ENCODE measurements at places on chromosomes 4 and X.

DNA sequence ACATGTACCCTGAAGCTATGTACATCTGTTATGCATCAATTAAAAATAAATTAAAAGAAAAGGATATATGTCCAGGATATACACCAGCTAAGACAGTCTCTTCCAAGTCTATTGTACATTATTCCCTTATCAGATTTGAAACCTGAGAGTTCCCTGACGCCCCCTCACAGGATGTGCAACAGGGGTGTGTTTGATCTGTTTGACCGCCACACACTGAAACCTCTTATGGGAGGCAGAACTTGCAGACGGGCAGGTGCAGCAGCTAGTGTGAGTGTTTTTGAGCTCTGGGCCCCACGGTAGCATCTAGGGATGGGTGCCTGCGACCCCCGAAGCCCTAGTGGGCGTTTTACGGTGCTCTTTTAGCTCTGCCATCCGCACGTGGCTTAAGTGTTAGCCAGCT, 4.7 kb downstream of the XG start:
- DNase-seq = no peak

- no peak for DNase-seq
Observed at GRCh38 chrX:11765449-11765848, 7.4 kb downstream of the MSL3 start.

GRCh38 chr4:71229477-71230270, 109.1 kb upstream of the SLC4A4 start:
- peak; percentile 77 for DNase-seq

DNA sequence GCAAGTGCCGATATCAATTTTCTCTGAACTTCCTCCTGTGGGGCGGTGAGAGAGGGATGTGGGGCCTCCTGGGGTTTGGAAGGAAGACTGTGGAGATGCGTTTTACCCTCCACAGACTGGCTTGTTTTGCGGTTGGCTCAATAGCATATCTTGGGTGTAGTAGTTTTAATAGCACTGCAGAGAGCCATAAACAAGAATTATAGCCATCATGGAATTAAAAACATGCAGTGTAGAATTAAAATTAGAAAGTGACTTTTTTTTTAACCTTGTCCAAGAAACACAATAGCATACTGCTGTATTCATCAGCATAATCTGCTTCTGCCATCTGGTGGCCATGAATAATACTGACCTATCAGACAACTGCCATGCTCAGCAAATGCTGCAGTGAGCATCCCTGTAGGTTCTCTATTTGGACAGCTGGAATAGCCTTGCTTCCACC, 47.3 kb upstream of the SCML1 start:
- peak; percentile 70 for DNase-seq

- DNase-seq = no peak
Observed at GRCh38 chrX:69107747-69108401, 57.4 kb downstream of the PJA1 start.

- no peak for DNase-seq
Observed at GRCh38 chr4:11297201-11297600, 131.5 kb downstream of the HS3ST1 start.

GRCh38 chrX:107348051-107348450, 101.4 kb upstream of the FRMPD3 start:
- DNase-seq = no peak

Data from AG08395 (cell line).